Activated T-cell treated with anti-CD3 and anti-CD28 coated beads for 4 hours (primary cell): ENCODE measurements at places on chromosomes 12 and 14.

DNA sequence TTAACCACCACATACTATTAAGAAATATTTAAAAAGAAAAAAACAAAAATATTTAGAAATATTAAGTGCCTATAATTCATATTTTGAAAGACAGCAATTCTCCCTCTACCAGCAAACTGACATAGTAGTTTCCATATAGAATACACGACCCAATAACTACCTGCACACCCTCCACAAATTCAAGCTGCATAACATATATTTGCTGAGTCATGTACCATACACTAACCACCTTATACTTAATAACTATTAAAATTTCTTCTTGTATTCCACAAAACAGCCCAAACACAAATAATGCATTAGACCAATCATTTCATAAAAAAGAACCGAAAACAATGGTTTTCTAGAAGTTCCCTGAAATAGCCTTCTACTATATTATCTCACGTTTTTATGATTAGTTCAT is 21.7 kb downstream of the GTF2A1 start:
- DNase-seq = no peak

DNA sequence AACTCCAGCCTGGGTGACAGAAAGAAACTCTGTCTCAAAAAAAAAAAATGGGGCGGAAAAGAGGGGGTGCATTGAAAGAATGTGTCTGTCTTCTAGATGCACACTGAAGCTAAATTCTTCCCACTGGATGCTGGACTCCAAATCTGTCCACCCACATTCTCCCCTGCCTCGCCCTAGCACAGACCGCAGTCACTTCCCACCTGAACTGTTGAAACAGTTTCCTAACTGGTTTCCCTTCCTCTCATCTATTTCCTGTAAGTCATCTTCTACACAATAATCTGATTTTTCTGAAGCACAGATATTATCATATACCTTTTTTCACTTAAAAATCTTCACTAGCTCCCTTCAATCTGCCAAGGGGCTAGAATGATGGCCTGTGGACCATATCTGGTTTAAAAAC is 1.5 kb upstream of the HCAR1 start:
- DNase-seq = no peak

DNA sequence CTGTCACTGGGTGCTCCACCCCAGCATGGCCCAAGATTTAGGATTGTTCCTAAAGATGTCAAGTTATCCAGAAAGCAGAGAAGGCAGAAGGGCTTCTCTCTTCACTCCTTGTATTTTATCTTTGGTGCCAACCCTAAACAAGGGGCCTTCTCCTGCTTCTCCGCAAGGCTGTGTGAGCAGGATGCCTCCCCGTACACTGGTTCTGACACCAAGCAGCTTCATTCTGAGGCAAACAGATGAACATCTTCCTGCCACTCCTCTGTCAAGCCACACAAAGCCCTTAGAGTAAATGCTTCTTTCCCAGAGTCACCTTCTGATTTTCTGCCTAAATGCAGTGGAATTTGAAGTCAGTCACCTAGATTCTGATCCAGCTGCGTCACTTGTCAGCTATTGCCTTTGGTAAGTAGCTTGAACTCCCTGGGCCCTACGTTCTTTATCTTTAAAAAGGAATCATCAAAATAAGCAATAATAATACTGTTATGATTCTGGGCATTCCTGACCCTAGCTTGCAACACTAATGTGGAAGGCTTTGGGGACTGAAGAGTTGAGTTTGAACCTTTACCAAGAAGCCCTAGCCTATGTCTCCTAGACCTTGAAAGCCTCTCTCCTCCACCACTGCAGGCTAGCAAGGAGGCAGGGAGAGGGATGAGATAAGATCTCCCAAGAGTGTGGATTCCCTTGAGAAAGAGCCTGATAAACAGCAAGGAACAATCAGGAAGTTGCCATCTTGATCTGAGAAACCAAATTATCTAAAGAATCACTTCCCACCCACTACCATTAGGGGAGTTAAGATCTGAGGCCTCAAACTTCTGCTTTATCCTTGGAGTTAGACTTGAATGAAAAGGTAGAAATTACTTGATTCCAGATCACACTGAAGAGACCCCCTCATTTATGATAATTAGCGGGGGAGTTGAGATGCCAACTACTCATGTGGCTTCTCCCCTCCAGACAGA is 5.7 kb downstream of the KRT73 start:
- no peak for DNase-seq

GRCh38 chr12:43578782-43579181 is 26.8 kb upstream of the ADAMTS20 start:
- DNase-seq = no peak

GRCh38 chr14:39367387-39367751 is 64.9 kb downstream of the FBXO33 start:
- DNase-seq = no peak

- no peak for DNase-seq
Measured at GRCh38 chr14:90562652-90563051, 165.8 kb downstream of the CALM1 start.

- DNase-seq = no peak
Measured at GRCh38 chr14:23300687-23301223, 1.9 kb downstream of the PPP1R3E start.

DNA sequence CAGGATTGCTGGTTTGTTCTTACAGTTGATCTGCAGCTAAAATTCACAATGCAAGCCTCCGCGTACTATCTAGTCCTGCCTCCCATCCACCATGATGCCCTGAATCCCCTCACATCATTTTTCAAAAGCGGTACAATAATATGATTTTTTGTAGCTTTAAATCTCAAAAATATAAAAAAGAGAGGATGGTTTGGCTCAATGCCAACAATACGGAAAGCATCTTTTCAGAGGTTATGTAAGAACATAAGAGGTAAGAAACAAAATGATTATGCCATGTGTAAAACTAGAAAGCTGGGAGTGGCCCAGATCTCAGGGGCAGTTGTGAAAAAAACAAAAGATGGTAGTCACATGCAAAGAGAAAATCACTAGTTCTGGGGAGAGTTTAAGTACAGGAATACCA is 24.0 kb upstream of the ZDHHC17 start:
- DNase-seq = no peak

GRCh38 chr12:50790081-50790480 is 26.2 kb downstream of the ATF1 start:
- DNase-seq = no peak

- no peak for DNase-seq
Measured at GRCh38 chr14:71652368-71652767, 279.9 kb upstream of the RGS6 start.

GRCh38 chr14:75023108-75023507 is 20.4 kb downstream of the EIF2B2 start:
- no peak for DNase-seq

- DNase-seq = no peak
Measured at GRCh38 chr12:128792398-128792797, 31.4 kb downstream of the SLC15A4 start.

GRCh38 chr12:11701433-11701832 is 52.0 kb downstream of the ETV6 start:
- no peak for DNase-seq

GRCh38 chr14:97196336-97196735 is 399.2 kb downstream of the VRK1 start:
- no peak for DNase-seq

- no peak for DNase-seq
Measured at GRCh38 chr12:78192979-78193378, 362.3 kb downstream of the NAV3 start.

- DNase-seq = no peak
Measured at GRCh38 chr14:104746071-104746545, 6.8 kb upstream of the SIVA1 start.

DNA sequence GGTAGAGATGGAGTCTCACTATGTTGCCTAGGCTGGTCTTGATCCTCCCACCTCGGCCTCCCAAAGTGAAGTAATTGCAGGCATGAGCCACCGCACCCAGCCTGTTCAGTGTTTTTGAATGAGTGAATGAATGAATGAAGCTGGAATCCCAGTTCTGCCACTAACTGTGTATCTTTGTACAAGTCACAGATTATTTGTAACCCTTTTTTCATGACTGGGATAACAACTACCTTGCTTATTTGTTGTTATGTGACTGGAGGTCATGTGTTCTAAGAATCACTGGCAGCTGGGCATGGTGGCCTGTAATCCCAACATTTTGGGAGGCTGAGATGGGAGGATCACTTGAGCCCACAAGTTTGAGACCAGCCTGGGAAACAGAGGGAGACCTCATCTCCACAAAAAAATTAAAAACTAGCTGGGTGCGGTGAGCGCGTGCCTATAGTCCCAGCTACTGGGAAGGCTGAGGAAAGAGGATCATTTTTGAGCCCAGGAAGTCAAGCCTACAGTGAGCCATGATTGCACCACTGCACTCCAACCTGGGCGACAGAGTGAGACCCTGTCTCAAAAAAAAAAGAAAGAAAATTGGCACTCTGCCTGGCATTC is 13.3 kb upstream of the NUMB start:
- no peak for DNase-seq

- DNase-seq = no peak
Measured at GRCh38 chr12:52390739-52391617, 5.5 kb upstream of the KRT84 start.

DNA sequence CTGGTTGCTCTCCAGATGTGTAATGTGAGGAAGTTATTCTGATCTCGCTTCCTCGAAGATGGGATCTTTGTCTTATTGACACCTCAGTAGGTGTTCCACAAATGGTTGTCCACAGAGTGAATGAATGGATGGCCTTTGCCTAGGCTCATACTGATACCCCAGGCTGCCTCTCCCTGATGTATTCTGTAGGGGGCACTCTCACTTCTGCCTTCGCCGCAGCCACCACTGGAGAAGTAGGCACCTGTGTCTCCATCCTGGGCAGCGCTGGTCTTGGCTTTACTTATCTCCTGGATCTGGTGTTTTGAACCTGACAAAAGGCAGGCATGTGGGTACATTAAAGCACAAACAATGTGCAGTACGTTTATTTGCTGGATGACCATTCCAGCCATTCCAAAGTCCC is 82.1 kb downstream of the ZFP36L1 start:
- DNase-seq = no peak

- no peak for DNase-seq
Measured at GRCh38 chr14:93267149-93267711, 60.2 kb downstream of the UBR7 start.

GRCh38 chr14:61925043-61925442 is 162.8 kb downstream of the SNAPC1 start:
- DNase-seq = no peak

DNA sequence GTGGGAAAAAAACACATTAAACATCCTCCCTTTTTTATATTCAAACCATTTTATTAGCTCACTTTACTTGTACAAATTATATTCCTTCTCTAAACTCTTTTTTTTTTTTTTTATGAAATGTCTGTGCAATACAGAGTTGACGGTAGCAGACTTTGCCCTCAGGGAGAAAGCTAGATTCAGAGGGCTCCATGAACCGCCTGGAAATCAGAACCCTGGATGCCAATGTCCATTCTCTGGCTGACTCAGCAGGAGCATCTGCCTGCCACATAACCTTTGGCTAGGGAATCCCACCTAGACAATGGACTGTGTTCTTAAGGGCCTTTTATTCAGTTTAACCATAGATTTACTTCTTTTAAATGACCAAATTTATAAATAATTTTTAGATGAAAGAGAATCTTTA is 467.0 kb downstream of the MDGA2 start:
- DNase-seq = no peak

DNA sequence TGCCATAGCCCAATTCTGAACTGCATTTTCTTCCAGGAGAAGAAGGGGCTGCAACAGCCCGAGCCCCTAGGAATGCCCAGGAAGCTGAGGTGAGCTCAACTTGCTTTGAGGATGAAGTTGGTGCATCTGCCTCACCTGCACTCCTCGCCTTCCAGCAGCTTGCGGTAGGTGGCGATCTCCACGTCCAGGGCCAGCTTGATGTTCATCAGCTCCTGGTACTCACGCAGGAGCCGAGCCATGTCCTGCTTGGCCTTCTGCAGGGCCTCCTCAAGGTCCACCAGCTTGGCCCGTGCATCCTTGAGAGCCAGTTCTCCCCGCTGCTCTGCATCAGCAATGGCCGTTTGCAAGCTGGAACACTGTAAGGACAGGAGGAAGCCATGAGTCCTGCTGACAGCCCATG is 6.0 kb downstream of the KRT75 start:
- DNase-seq = no peak

GRCh38 chr14:99763527-99764221 is 29.5 kb upstream of the EML1 start:
- no peak for DNase-seq

- DNase-seq = no peak
Measured at GRCh38 chr14:76109087-76109880, 42.4 kb upstream of the GPATCH2L start.

- DNase-seq = no peak
Measured at GRCh38 chr12:10279937-10280336, 27.7 kb upstream of the KLRD1 start.

DNA sequence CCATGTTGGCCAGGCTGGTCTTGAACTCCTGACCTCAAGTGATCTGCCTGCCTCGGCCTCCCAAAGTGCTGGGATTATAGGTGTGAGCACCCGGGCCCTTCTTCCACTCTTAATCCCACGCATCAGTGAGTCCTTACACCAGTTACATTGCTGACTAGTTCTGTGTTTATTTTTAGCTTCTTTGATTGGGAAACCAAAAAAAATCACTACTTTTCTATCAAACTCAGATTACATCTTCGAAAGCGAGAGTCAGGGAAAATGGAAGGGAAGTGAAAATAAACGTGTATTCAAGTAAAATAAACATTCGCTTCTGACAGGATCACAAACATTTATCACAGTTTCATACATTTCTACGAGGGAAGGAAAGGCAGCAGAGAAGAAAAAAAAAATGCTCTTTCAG is 32.2 kb downstream of the FGD6 start:
- no peak for DNase-seq

DNA sequence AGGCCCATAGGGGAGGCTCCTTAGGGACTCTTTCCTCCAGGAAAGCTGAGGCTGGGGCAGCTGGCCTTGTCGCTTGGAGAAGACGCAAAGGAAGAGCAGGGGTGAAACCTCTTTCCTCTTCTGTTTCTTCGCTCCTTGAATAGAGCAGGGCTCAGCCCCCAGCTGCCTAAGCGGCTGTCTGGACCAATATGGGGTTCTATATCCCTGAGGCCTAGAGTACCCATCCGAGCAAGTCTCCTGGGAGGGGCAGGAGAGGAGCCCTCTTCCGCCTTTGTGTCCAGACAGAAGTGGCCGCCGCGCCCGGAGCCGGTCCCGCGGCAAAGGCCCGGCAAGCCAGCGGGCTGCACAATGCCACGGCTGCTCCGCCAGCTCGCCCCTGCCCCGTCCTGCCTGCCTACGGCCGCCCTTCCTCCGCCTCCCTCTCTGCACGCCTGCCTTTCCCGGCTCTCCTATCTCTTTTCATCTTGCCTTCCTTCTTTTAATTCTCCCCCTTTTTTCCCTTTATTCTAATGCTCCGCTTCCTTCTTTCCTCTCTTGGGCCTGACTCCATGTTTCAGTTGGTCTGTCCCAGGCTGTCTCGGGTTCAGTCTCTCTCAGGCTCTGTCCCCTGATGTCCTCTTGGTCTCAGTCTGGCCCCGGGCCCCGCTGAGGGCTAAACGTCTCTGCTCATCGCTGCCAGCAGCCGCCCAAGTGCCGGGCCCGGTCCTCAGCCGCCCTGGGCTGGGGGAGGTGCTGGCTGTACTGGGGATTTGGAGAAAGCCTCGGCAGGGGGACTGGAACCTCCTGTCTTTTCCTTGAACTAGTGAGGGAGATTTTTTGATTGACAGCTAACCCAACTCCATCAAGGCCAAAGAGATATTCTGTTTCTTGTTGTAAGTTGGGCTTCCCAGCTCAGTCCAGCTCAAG is 2.5 kb upstream of the HOXC9 start:
- no peak for DNase-seq
